ENCODE measurements at places on chromosomes 3 and 15.

- no peak for DNase-seq
Measured at GRCh38 chr3:184907681-184908649, 96.0 kb downstream of the VPS8 start.

DNA sequence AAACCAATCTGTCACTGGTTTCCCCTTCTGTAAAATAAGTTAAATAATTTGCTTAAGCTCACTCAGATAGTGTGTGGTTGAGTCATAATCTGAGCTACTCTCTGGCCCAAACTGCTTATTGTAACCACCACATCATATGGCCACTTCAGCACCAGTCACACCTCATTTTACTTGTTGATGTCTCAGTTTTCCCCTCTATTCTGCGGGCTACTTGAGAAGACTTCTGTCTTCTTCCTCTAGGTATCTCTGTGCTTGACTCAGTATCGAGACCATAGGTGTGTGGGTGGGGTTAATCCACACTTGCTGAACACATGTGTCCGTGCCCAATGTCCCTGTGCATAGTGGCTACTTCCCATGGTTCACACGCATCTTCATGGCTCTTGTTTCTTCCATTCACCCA lies 32.9 kb downstream of the CRYGS start:
- DNase-seq = no peak

GRCh38 chr3:32334675-32335074 lies 57.0 kb upstream of the CMTM7 start:
- no peak for DNase-seq

- DNase-seq = no peak
Measured at GRCh38 chr3:124203292-124203691, 211.4 kb upstream of the ROPN1 start.

GRCh38 chr3:74423867-74424266 lies 190.6 kb downstream of the CNTN3 start:
- DNase-seq = no peak

DNA sequence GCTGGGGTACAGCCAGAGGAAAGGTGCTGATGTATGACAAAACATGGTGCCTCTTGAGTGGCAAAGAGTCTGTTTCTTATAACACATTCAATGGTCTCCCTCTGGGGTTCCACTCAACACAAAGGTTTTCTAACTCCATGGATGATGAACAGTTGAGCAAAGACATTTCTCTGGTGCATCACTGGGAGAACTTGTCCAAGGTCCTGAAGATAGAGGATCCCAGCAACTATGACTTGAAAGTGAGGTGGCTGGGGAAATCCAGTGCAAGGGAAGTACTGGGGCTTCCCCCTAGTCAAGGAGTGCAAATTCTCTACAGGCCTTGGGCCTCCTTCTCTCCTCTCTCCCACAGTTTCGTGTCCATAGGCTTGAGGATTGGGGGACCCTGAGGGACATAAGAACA lies 431.1 kb downstream of the WDR72 start:
- DNase-seq = no peak

DNA sequence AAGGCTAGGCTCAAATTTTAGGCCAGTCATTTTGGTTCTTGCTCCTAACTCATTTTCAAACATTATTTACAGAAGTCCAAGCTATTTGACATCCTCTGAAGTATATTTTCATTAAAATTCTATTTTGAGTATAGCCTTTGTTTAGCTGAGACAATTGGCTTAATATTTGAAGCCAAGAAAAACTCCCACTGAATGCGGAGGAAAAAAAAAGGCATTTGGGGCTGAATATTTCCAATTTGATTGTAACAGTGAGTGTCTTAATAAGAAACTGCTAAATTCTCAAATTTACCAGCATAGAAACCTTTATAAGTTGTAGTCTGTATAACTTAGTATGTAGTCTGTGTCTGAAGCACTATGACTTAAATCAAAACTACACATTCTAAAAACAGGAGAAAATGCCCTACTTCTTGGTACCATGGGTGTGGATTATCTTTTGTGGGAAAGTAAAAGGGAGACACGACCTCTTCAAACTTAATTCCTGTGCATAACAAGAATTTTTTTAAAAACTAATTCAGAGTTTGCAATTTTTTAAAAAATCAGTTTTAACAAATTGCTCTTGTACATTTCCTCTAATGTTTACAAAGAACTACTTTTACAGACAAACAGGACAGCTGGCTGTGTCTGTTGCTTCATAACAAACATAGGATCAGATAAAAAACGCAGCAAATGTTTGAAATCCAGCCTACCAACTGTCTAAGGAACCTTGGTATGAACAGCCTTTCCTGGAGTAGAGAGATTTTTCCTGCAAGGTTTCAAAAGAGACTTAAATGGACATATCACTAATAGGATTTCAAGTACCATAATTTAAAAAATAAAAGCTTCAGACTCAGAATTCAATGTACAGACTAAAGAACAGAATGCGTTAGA lies 52.7 kb upstream of the LMOD3 start:
- no peak for DNase-seq

DNA sequence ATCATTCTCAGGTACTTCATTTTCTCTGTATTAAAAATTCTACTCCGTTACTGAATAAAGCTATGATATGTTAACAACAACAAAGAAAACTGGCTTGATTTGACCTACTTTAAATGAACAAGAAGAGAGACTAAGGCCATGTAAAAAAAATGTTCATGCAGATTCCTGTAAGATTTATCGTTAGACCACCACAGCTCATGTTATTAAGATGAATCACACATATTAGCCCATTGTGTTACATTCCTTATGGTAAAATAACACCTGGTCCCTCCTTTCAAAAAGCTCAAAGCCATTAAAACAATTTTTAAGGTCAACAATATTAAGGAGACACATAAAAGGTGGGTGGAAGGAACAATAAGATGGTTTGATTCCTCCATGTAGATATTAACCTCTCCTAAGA lies 6.3 kb downstream of the THOC7 start:
- DNase-seq = no peak

GRCh38 chr3:53045518-53046170 lies at the start of gene SFMBT1:
Gene SFMBT1, minus strand, starts transcription at chr3:53046073. Its CDS starts 76,945 bp downstream, at chr3:52969128.
- DNase-seq = peak; percentile 50

DNA sequence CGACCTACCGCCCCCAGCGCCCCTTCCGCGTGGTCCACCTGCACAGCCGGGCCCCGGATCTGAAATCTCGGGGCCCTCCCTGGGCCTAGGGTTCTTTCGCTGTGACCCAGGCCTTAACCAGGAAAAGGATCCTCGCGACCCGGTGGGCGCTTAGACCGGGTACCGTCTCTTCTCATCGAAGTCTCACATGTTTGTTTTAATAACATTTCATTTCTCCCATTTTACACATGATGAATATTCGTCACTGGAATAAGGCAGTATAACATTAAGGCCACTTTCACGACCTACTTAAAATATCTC lies 277 bp upstream of the DALRD3 start:
- DNase-seq = no peak

DNA sequence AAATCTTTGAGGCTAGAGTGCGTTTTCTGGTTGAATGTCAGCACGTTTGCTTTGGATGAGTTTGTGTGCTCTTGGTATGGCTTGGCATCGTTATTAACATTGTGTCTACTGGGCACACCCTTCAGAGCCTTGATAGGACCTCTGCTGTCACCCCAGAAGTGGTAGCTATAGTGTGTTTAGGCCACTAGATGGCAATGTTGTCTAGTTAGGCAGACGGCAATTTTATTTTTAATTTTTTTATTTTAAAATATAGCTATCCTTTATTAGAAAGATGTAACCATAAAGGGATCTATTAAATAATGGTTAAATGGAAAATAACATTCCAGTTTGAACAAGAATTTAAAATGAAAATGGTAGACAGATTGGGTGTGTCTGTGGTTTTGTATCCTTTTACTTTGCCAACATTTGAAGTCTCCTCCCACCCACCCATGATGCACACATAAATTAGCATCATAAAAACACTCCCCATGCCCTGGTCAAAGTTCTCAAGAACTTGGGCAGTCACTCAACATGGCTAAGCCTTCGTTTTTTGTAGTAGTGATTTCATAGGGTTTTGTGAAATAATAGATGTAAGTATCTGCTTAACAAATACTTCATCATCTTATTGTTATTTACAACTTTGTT lies 200.7 kb downstream of the KCNH8 start:
- peak; percentile 1 for DNase-seq

GRCh38 chr15:45586125-45586524 lies 1.1 kb upstream of the BLOC1S6 start:
- DNase-seq = no peak

DNA sequence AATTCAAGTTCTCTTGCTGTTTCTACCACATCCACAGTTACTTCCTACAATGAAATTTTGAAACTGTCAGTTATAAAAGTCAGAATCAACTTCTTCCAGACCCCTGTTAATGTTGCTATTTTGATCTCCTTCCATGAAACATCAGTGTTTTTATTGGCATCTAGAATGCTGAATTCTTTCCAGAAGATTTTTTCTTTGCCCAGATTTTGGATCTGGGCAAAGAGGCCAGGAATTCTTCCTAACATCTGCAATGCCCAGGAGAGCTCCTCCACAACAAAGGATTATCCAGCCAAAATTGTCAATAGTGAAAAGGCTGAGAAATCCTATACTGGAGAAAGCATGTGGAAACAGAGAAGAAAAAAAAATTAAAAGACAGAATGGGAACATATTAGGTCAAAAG lies 75.5 kb downstream of the SERPINI1 start:
- no peak for DNase-seq

- no peak for DNase-seq
Measured at GRCh38 chr3:29067007-29067406, 213.9 kb upstream of the RBMS3 start.

- no peak for DNase-seq
Measured at GRCh38 chr15:50753463-50753862, 12.0 kb downstream of the SPPL2A start.

DNA sequence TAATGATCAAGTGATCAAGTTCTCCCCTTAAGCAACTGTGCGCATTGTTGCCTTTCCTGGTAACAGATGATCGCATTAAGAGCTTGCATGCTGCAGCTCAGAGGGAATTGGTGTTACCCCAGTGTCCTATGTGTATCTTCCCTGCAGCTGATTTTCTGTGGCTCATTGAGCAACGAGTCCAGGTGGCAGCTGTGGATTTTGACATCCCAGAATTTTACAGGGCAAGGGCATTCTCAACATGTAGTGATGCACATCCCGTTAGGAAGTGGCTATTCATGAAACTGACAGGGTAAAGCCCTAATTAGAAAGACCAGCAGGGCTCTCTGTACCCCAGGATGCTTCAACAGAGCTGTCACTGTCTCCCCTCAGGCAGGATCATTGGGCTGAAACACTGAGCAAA lies 232.8 kb downstream of the AGBL1 start:
- DNase-seq = no peak

GRCh38 chr3:12495749-12496452 lies 11.6 kb downstream of the TSEN2 start:
- DNase-seq = no peak

DNA sequence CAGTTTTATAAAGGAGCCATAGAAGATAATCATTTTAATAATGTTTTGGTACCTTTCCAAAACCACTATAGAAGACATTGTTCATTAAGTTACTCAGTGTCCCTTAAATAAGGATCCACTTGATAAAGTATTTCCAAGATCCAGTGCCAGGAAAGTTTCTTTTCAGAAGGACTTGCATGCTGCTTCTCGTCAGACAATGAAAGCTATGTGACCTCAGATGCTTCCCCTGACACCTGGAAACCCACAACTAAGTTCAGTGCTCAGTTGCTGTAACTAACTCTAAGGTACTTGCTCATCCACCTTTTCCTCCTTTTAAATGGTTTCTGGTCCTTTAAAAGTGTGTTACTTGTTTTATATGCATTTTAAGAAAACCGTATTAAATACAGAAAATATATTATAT lies 7.3 kb downstream of the SSR3 start:
- no peak for DNase-seq

DNA sequence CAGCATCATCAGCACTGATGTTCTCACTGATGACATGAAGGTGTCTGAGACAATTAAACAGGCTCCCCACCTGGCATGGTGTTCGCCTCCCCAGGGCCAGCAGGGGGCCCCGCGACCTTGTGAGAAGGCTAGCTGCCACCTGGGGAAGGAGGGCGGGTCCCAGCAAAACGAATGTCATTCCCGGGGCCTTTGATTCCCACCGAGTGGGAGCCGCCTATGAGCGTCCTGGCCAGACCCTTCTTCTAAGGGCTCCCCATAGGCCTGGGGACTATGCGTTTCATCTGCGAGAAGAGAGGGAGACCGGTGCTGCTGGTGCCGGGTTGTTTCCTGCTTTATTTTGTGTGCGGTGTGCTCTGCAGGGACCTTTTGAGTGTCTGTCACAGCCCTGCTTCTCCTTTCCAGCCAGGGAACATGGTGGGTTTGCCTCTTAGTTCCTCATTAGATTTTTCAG lies 20.5 kb upstream of the MINDY4B start:
- no peak for DNase-seq

GRCh38 chr15:88704791-88705768 lies 66.3 kb downstream of the ISG20 start:
- peak; percentile 64 for DNase-seq

DNA sequence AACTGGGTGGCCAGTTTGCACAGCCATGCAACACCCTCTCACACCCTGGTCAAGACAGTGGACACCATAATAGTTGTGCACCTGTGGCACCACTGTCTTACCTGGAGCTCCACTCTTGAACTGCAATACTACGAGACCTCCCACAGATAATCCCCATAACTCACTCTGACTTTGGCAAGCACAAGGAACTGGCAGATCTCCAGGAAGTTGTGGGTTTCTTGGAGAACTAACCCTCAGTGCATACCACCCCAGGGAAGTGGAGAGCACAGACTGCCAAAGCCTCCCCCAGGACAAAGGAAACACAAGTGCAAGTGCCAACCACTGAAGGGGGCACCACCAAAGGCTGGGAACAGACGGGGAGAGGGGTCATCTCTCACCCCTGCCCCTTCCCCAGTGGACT lies 318.6 kb downstream of the SUCLG2 start:
- DNase-seq = no peak

DNA sequence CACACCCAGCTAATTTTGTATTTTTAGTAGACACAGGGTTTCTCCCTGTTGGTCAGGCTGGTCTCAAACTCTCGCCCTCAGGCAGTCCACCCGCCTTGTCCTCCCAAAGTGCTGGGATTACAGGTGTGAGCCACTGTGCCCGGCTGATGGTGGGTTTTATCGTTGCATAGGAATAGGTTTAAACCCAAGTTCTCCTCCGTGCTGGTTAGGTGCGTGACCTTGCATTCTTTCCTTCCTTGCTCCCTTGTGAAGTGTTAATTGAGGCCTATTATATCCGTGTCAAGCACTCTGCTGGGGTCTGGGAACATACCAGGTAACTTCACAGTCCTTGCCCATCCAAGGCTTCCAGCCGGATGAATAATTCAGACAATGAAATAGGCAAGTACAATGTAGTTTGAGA lies 19.3 kb upstream of the ETV5 start:
- no peak for DNase-seq

DNA sequence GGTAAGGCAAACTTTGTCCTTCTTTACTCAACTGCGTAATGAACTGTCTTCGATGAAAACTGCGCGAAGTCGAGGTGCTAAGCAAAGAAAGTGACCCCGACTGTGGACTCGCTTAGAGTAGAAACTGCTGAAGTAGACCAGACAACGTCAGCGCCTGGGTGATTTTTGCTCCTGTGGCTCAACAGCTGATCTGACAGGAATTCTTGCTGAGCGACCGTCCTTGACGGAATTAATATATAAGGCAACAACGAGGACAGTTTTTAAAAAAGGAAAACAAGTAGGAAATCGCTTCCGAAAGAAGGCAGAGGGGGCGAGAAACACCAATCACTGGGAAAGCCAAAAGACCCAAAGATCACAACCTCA lies 541 bp downstream of the RPS27L start:
- DNase-seq = peak; percentile 42

- no peak for DNase-seq
Measured at GRCh38 chr3:146142757-146143156, 18.2 kb downstream of the PLOD2 start.

GRCh38 chr15:70974004-70974832 lies 81.6 kb downstream of the LRRC49 start:
- no peak for DNase-seq

- no peak for DNase-seq
Measured at GRCh38 chr3:85567071-85567676, 608.4 kb downstream of the CADM2 start.
